ENCODE measurements at places on chromosomes 11 and 22. TPM values are rescaled to one million over a fixed set of nuclear protein-coding genes. Genes with fewer than 3 reads are reported as not detected.

The RHOD gene
- 2.1 TPM for total RNA-seq

The OR4D5 gene
- not detected for total RNA-seq

The C11orf42 gene
- not detected for total RNA-seq

The RNF215 gene
- total RNA-seq, result 27.4 TPM

The MAP6 gene
- 57.7 TPM for total RNA-seq

The HEPHL1 gene
- not detected for total RNA-seq

The PI4KA gene
- total RNA-seq, result 82.0 TPM

The PDE2A gene
- 3.0 TPM for total RNA-seq

The LRRC55 gene
- 6.0 TPM for total RNA-seq

The EIF4G2 gene
- 1,284 TPM for total RNA-seq

The NEFH gene
- 3.9 TPM for total RNA-seq

The SCGB1D2 gene
- total RNA-seq, result not detected

The DMC1 gene
- 9.0 TPM for total RNA-seq

The OR10D3 gene
- not detected for total RNA-seq

The FXYD2 gene
- total RNA-seq, result 0.26 TPM

The BCR gene
- 49.5 TPM for total RNA-seq

The NXPE1 gene
- not detected for total RNA-seq

The CARNS1 gene
- total RNA-seq, result 0.07 TPM

The GGTLC3 gene
- total RNA-seq, result not detected

The OR56A1 gene
- total RNA-seq, result 0.14 TPM

The MMP11 gene
- total RNA-seq, result 10.8 TPM

The GNAZ gene
- 25.5 TPM for total RNA-seq

The MRGPRX3 gene
- total RNA-seq, result not detected

The UEVLD gene
- total RNA-seq, result 11.1 TPM

The TCP11L1 gene
- total RNA-seq, result 25.0 TPM

The CHCHD10 gene
- total RNA-seq, result 38.8 TPM

The TRAPPC4 gene
- total RNA-seq, result 90.1 TPM
